ENCODE measurements at places on chromosomes 2 and 18. TPM values are rescaled to one million over a fixed set of nuclear protein-coding genes. Genes with fewer than 3 reads are reported as not detected.

- H3K4me3 ChIP-seq: no peak overlapping the region
- no peak for DNase-seq
- H3K36me3 ChIP-seq: no peaks in the 10 kb centered on the region
- H3K27ac ChIP-seq: no peak overlapping the region
Measured at GRCh38 chr2:153043385-153043784, 325.0 kb downstream of the ARL6IP6 start.

The MATN3 gene
- total RNA-seq: 1.0 TPM

GRCh38 chr18:30920757-30921156, 121.8 kb downstream of the DSC3 start:
- no peaks in the 10 kb centered on the region for H3K36me3 ChIP-seq
- no peak overlapping the region for H3K4me3 ChIP-seq
- no peaks in the 10 kb centered on the region for H3K4me1 ChIP-seq
- no peaks in the 10 kb centered on the region for H3K27me3 ChIP-seq

DNA sequence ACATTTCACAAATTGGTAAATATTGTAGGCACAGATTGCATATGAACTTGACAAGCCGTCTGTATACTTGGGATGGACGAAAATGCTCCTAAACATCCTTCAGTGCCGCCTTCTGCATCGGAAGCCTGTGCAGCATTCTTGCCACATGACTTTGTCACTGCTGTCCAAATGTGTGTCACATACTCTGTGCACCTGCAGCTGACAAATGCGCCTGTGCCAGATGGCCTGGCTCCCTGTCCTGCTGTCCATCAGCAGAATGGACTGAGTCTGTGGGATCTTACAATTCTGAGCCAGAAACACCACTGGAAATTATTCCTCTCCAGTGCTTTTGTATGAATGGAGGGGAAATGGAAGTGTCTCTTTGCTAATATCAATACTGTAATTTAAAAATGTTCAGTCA, 89.9 kb downstream of the DCDC2C start:
- no peaks in the 10 kb centered on the region for H3K27me3 ChIP-seq
- H3K4me1 ChIP-seq: no peaks in the 10 kb centered on the region
- H3K4me3 ChIP-seq: no peak overlapping the region
- H3K36me3 ChIP-seq: no peaks in the 10 kb centered on the region
- H3K27ac ChIP-seq: no peak overlapping the region
- DNase-seq: no peak

DNA sequence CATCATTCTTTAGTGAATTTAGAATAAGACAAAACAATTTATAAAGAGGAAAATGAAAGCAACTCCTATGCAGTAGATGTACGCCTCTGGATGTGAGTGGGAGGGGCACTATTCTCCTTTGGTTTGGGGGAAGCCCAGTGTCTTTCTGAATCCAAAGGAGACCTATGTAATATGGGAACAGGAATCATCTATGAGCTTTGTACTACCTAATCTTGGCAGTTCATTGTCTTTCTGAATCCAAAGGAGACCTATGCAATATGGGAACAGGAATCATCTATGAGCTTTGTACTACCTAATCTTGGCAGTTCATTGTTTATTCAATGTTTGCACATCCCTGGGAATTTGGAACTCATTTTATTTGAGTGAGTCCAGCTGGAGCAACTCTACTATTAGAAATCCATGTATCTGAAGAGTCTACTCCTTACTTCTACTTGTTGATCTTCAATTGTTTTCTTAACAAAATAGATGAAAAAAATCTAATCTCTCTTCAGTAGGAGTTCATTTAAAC, 401.1 kb upstream of the LRATD1 start:
- no peak for DNase-seq
- no peaks in the 10 kb centered on the region for H3K36me3 ChIP-seq
- H3K4me1 ChIP-seq: no peaks in the 10 kb centered on the region
- H3K27ac ChIP-seq: no peak overlapping the region
- no peak overlapping the region for H3K4me3 ChIP-seq

All from upper lobe of left lung (tissue), 6 donors.